ENCODE measurements at places on chromosomes 4 and X. TPM values are rescaled to one million over a fixed set of nuclear protein-coding genes. Genes with fewer than 3 reads are reported as not detected.

The IRS4 gene
- total RNA-seq = not detected

The MAGEA3 gene
- not detected for total RNA-seq

The APOOL gene
- total RNA-seq = 6.8 TPM

The ADH1C gene
- 13.0 TPM for total RNA-seq

The GCNA gene
- total RNA-seq = 2.6 TPM

The NDST4 gene
- 2.6 TPM for total RNA-seq

Data from skeletal muscle tissue (tissue), 5 donors.